ENCODE measurements at places on chromosomes 1 and 21.
A peak's percentile ranks its signal among the peaks of the same experiment; 100 is the strongest.

- DNase-seq: no peak
Observed at GRCh38 chr1:29410476-29410875, 174.2 kb downstream of the PTPRU start.

DNA sequence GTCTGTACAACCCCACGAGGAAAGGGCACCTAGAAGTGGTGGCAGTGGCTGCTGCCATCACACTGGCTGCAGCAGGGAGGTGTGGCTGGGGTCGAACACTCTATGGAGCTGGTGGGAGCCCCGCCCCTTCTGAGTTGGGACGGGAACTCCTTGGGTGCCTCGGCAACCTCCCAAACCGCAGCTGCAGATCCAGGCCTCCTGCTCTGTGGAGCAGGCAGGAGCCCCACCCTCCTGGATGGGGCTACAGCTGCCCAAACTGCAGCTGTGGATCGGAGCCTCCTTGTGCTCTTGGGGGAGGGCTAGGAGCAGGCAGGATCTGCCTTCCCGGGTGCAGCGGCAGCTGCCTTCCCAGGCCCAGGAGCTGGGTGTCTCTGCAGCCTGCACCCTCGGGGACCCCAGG is 38.9 kb upstream of the TARDBP start:
- DNase-seq: no peak

GRCh38 chr1:24463776-24464735 is 38.6 kb upstream of the RCAN3 start:
- DNase-seq: no peak

- no peak for DNase-seq
Observed at GRCh38 chr1:6495540-6496364, 4.3 kb upstream of the PLEKHG5 start.

DNA sequence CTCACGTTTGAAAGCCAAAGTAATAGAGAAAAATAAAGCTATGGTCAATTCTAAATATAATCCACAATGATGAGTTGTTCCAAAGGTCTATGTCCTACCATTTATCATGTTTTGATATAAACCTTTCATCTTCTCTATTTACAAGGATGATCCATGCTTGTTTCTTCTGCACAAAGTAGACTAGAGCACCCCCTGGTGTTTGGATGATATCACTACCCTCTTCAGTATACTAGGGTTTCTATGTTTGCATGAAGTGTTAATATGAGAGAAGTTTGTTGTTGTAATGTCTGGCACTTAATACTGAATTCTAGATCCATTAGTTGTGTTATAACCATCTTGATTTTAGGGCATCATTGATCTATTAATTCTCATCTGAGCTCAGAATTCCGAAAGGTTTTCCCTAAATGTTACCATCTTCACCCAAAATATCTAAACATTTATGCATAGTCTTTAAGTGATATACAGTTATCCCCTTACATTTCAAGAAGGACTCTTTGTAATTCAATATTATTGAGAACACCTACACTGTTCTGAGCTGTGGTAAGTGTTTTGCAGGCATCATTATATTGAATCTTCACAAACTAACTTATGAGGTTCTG is 21.1 kb downstream of the CLDN8 start:
- peak; percentile 9 for DNase-seq

DNA sequence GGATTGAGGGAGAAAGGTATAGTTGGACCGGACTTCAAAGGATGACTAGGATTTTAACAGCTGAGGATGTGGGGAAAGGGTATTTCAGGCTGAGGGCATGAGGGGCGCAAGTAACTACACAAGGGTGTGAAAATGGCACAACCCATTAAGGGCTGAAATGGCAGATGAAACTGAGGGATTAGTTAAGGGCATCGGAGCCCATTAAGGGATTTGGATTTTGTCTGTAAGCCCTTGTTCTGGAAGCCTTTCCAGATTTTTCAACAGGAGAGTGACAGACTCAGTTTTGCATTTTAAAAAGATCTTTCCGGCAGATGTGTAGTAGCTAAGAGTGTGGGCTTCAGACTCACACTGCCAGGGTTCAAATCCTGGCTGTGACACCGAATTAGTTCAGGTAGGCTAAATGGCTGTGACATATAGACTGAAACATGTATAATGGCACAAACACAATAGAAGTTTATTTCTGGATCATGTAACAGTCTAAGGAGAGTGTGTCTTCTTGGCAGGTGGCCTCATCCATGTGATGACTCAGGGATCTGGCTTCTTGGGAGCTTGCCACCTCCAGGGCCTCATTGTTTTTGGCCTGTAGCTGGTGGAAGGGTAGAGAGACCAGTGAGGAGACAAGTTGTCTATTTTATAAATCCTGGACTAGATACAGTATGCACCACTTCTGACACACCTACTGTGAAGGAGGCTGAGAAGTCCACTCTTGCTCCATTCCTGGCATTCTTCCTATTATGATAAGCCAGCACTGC is 49.6 kb downstream of the UBE2T start:
- DNase-seq: no peak

DNA sequence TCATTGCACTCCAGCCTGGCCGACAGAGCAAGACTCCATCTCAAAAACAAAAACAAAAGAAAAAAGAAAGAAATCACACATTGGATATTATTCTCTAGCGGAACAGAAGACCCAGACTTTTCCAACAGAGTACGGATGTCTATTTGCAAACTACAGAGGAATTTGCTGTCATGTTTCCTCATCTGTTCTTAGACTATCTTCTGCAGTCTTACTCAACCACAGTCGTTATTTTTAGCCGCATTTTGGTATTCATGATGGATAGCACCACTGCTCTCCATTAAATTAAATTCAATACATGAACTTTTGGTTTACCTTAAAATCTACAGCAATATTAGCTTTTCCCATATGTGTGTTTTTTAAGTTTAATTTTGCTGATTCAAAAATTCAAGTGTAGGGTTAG is 14.2 kb upstream of the HEATR1 start:
- DNase-seq: no peak

DNA sequence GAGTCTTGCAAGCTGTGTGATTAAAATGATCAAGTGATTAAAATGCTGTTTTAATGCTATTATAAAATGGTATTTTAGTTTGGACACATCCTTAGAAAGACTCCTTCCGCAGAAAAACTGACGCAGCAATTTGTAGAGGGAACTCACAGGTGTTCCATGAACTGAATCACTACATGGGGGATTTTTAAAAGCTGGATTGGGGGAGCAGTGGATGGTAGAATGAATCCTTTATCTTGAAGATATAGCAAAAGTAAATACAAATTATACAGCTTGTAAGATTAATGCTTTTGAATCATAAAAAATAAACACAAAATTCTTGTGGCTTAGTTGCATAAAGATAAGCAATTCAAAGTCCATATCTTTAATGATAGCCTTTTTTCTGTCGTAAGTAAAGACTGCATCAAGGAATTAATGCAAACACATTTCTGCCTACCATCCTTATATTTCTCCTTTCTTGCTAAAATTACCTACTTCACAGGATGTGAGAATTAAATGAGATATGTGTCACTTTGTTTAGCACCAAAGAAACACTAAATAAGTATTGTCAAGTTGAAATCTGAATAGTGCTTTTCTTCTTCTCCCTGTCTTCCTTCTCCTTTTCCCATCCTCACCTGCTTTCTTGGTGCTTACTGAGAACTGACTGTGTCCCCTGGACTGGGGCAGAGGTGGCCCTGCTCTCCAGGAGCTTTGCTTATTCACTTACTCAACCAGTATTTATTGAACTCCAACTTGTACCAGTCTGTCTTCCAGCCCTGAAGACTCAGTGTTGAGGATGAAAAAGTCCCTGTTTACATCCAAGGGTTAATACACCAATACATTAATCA is 61.5 kb upstream of the F3 start:
- no peak for DNase-seq

GRCh38 chr1:22206551-22207125 is 63.7 kb upstream of the WNT4 start:
- DNase-seq: no peak

Measured in NCI-H1930 (cell line).